ENCODE measurements at places on chromosomes 1 and 21.

GRCh38 chr1:82564333-82564732 is 763.6 kb downstream of the ADGRL2 start:
- no peak for DNase-seq

- DNase-seq, result peak; percentile 76
These were observed 3.4 kb downstream of the PPP2R5A start for GRCh38 chr1:212288615-212289014.

- DNase-seq, result no peak
These were observed 46.5 kb downstream of the SAMD13 start for GRCh38 chr1:84347932-84348555.

GRCh38 chr21:29218749-29219148 is 80.0 kb upstream of the BACH1 start:
- DNase-seq, result no peak

DNA sequence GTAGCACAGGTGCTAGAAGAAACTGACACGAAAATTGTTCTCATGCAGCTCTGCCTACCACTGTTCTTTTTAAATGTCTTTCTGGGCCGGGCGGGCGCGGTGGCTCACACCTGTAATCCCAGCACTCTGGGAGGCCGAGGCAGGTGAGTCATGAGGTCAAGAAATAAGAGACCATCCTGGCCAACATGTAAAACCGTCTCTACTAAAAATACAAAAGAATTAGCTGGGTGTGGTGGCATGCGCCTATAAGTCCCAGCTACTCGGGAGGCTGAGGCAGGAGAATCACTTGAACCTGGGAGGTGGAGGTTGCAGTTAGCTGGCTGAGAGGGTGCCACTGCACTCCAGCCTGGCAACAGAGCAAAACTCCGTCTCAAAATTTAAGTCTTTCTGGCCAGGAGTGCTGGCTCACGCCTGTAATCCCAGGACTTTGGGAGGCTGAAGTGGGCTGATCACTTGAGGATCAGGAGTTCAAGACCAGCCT is 947 bp upstream of the RIT1 start:
- DNase-seq, result no peak

- DNase-seq, result no peak
These were observed 100.9 kb downstream of the RUNX1 start for GRCh38 chr21:34948157-34948556.

GRCh38 chr1:154479764-154480421 is 22.1 kb upstream of the TDRD10 start:
- peak; percentile 88 for DNase-seq

DNA sequence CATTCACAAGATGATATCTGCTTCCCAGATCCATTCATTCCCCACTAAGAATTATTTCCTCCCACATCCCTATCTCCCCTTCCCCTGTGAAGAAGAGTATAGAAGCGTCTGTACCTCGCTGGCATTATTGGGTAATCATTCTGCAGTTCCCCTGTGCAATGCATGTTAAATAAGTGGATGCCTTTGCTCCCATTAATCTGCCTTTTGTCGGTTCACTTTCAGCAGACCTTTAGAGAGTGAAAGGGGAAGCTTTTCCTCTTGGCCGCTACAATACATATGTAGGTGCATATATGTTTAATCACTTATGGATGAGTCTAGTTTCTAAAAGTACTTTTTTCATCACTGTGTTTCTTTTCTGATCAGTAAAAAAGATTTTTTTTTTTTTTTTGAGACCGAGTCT is 7.0 kb downstream of the CLCN6 start:
- DNase-seq, result no peak
